ENCODE measurements at places on chromosomes 7 and 10. TPM values are rescaled to one million over a fixed set of nuclear protein-coding genes. Genes with fewer than 3 reads are reported as not detected.

The TCF7L2 gene
- 0.82 TPM for total RNA-seq

The GIMAP1 gene
- 0.82 TPM for total RNA-seq

The LIPN gene
- not detected for total RNA-seq

The NEUROD6 gene
- total RNA-seq, result 653 TPM

The SEMA3C gene
- total RNA-seq, result 307 TPM

The TLX1 gene
- not detected for total RNA-seq

The IL2RA gene
- not detected for total RNA-seq

The PLEKHS1 gene
- total RNA-seq, result not detected

The LIPK gene
- not detected for total RNA-seq

The FAM180A gene
- total RNA-seq, result not detected

The SLC18A3 gene
- under 0.01 TPM for total RNA-seq

The GBX1 gene
- 0.41 TPM for total RNA-seq

The NEURL1 gene
- total RNA-seq, result 25.7 TPM

The RNF32 gene
- 1.2 TPM for total RNA-seq

All from frontal cortex (tissue), 4 donors.